ENCODE measurements at places on chromosomes 2 and 18. TPM values are rescaled to one million over a fixed set of nuclear protein-coding genes. Genes with fewer than 3 reads are reported as not detected.

Gene LINC00305
- not detected for polyA plus RNA-seq

Gene CERKL
- polyA plus RNA-seq = not detected

Gene ARHGEF4
- 2.1 TPM for polyA plus RNA-seq

Gene GPR75
- polyA plus RNA-seq = 0.84 TPM

GRCh38 chr2:231399046-231399852 is 3.7 kb downstream of the B3GNT7 start:
- DNase-seq = no peak

GRCh38 chr2:166891727-166892126 is 3.4 kb downstream of the XIRP2 start:
- DNase-seq = no peak

DNA sequence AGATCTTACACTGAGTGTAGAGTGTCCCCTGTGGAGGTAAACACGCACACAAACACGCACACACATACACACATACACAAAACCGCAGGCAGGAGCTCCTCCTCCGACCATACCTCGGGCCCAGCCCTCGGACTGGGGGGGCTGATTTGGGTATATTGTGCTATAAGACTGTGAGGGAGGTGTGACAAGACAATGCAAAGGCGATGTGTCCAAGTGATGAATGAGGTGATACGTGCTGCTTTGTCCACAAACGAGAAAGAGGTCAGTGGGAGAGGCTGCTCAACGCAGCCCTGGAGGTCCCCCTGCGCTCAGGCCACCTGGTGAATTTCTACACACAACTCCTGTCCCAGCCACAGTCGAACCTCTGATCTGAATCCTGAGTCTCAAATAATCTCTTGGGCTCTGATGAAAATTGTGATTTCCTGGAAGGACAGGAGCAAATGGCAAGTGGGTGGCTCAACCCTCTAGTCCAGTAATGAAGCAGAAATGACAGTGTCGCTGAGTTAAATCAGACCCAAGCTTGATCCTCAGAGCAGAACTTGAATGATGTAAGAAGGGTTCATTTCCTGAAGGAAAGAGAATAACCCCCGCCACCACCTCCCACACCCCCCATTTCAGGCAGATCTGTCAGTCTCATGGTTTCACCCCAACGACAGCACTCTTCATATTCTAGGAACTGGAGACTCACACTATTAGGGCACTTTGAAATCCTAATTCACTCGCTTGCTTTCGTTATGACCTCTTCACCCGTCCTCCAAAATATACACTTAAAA is 48.9 kb upstream of the ASXL2 start:
- DNase-seq = no peak

DNA sequence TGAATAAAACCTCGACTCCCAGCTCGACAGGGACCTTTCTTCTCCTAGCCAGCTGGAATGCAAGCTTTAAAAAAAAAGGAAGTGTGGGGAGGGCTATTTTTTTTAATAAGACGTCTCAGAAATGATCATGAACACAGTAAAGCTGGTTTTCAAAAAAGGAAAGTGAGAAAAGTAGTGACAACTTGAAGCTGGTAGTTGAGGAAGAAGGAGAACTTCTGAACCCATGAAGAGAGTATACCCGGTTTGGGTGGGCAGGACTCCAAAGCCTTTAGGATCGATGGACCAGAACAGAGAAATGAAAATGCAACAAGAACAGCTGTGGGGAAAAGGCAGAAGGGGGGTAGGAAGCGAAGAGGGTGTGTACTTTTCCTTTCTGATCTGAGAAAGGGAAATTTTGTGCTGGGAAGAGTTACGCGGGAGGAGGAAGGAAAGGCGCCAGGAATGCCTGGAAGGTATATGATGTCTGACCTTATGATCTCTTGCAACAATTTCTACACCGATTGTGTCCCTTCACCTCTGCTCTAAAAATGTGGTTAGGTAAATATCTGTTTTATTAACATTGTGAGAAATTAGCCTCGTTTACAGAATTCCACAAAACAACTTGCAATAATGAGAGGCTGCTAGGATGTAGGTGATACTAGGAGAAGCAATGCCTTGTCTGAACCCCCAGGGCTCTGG is 22.6 kb upstream of the CYP1B1 start:
- peak; percentile 39 for DNase-seq
